Cerebellum (tissue), 4 donors: ENCODE measurements at places on chromosomes 5 and 9.

- no peak for DNase-seq
Measured at GRCh38 chr5:92904021-92904420, 677.0 kb downstream of the NR2F1-AS1 start.

GRCh38 chr5:138148811-138149210 is 9.6 kb upstream of the NME5 start:
- DNase-seq = no peak

DNA sequence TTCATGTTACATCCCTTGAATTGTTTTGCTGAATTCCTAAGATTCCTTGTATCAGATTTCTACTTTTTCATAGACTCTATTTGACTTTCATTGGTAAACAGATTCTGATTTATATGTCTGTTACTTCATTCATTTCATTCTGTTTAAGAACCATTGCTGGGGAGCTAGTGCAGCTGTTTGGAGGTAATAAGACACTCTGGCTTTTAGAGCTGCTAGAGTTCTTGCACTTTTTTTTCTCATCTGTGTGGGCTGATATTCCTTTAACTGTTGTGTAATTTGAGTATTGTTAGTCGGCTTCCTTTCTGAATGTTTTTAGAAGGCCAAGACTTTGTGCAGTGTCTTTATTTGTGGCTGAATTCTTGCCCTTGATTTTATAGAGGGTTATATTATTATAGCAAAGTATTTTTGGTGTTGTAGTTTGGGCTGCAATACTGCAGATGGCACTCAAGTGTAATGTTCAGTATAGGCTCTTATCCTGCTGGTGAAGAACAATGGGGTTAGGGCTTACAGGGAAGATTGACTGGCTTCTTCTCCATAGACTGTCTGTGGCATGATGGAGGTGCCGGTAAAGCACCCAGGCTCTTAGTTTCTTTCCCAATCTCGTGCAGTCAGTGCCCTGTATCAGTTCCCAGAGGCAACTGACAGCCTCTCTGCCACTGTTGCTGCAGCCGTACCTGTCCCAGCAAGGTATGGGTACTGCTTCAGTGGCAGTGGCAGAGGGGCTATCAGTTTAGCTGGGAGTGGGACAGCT is 162.2 kb downstream of the OXCT1 start:
- DNase-seq = no peak

- no peak for DNase-seq
Measured at GRCh38 chr5:134145041-134145757, 30.7 kb downstream of the TCF7 start.

DNA sequence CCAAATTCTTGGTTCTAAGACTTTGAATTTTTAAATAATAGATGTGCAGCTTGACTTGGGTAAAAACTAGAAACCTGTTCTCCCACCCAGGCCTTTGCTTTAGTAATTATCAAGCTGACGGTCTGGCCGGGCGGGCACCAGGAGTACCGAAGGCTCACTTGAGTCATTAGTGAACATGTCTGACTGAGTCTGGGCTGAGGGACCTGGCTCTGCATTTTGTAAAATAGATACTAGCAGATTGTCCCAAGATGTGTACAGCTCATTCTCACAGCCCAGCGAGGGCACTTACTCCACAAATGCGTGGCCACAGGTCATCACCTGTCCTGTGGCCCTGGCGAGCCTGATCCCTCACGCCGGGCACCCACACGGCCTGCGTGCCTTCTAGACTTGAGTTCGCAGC is 216.2 kb downstream of the FANCC start:
- no peak for DNase-seq

GRCh38 chr5:175746851-175747250 is 89.0 kb downstream of the HRH2 start:
- peak; percentile 67 for DNase-seq

DNA sequence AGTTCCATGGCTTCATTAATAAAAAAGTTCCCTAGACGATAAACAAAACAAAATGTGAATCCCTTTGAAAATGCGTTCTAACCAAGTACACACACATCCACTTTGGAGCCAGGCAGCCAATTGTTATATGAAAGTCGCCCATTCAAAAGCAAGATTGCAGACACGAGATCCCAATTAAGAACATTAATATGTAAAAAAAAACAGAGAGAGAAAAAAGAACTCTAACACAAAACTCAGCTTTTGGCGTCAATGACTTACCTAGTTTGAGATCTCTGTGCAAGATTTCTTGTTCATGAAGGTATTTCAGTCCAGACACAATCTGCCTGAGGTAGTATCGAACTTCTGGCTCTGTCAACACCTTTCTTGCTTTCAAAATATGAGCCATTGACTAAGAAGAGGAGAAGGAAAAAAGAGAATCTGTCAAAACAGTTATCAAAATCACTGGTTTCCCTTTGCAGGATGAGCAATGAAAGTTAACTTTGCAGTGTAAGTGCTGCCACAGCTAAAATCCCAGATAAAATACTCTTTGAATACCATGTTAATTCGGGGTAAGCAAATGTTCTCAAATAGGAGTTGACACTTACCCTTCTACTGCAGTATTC is 1.6 kb downstream of the PLK2 start:
- DNase-seq = no peak
